ENCODE measurements at places on chromosomes 7 and 10.
A peak's percentile ranks its signal among the peaks of the same experiment; 100 is the strongest.

DNA sequence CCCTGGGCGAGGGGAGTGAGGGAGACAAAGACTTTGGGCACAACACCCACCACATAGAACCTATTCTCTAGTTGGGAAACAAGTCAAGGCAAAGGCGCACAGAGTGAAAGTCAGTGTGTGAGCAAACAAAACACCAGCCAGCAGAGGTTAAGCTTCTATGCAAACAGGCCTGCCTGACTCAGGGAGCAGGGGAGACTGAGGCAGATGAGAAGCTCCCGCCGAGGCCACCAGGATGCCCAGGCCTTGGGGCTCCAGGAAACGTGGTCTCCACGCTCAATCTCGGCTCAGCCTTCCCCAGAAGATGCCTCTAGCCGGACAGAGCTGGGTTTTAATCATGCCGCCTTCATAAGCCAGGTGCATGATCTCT is 74.1 kb upstream of the KCNMA1 start:
- no peak for DNase-seq

DNA sequence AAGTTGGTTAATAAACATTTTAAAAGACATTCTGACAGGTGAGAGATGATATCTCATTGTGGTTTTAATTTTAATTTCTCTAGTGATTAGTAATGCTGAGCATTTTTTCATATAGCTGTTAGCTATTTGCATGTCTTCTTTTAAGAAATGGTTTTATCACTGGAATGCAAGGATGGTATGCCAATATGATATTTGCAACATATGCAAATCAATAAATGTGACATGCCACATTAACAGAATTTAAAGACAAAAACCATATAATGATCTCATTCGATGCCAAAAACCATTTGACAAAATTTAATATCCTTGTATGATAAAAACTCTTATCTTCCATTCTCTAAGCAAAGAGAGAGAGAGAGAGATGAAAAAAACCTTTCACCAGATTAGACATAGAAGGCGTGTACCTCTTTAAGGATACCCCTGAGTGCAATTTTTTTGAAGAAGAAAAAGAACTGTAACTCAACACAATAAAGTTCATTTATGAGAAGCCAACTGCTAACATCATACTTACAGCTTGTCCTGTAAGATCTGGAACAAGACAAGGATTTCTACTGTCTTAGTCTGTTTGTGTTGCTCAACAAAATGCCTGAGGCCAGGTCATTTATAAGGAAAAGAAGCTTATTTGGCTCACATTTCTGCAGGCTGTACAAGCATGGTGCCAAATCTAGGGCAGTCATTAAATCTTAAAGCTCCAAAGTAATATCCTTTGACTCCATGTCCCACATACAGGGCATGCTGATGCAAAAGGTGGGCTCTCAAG is 39.7 kb upstream of the ZMYND11 start:
- no peak for DNase-seq

- DNase-seq = no peak
Observed at GRCh38 chr7:69738396-69738951, 140.2 kb downstream of the AUTS2 start.

- no peak for DNase-seq
Observed at GRCh38 chr10:91803386-91804125, 5.3 kb downstream of the TNKS2 start.

- no peak for DNase-seq
Observed at GRCh38 chr7:82469207-82469606, 25.6 kb upstream of the CACNA2D1 start.

GRCh38 chr7:114949231-114949630 is 27.3 kb downstream of the MDFIC start:
- DNase-seq = no peak

DNA sequence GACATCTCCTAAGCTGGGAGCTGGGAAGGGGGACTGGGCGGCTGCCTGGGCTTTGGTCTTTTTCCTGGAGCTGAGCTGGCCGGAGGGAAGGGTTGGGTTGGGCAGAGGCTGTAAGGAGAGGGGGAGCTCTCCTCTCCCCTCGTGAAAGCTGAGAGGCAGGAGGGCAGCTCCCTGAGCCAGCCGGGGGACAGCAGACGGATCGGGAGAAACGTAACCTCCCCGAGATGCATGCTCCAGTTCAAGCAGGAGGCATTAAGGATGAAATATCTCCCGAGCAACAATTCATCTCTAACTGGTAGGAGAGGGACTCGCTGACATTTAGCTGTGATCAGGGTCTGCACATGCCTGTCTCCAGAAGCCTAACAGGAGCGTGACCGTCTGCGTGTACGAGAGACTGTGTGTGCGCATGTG is 19.9 kb upstream of the LBX1 start:
- DNase-seq = no peak

DNA sequence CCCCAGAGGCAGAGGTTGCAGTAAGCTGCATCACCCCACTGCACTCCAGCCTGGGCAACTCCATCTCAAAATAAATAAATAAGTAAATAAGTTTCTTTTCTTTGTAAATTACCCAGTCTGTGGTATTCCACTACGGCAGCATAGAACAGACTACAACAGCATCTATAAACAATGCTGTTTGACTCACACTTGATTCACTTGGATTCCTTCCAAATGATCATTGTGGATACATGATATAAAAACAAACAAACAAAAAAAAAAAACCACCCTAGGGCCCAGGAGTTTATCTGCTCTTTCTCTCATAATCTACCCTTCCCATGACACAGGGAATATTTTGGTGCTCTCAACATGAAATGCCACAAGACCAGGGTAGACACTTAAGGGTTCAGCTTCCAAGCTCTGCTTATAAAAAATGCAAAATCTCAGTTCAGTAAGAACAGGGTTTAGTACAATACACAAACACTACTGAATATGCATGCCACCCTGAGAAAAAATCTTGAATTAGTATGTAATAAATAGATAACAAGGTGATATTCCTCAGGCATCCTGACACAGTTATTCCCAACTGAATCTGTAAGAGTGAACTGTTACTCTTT is 200.9 kb downstream of the FAM107B start:
- DNase-seq = no peak

DNA sequence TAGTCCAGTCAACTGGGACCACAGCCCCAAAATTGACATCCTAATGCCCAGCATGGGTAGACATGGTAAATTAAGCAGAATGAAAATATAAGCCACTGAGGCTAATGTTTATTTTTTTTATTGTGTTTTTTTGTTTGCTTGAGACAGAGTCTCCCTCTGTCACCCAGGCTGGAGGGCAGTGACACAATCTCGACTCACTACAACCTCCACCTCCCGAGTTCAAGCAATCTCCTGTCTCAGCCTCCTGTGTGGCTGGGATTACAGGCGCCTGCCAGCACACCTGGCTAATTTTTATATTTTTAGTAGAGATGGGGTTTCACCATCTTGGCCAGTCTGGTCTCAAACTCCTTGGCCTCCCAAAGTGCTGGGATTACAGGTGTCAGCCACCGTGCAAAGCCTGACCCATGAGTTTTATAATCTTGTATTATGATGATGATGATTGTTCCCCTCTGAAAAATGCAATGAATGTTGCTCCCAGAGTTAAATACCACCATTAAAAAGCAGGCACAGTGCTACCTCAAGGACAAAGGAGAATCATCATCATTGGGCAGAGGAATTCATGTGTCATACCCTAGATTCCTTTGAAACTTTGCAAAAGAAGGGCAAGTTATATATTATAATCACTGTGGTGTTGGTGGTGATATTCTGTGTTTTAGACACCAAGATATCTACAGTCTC is 228.0 kb downstream of the PARD3 start:
- no peak for DNase-seq

DNA sequence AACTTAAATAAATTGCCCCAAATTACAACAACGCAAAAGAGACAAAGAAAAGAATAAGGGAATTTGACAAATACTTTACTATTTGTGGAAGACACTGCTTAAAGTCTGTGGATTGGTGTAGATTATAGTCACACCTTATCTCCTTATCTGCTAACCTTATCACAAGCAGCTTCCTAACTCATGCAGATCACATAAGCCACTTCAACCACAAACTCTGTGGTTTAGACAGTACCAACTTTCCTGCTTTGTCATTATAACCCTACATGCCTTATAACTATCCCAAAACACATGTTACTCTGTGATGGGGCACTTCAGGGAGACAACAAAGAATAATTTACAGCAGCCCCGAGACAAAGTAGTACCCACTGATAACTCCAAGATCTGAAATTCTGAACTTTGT is 41.5 kb upstream of the PPP3CB start:
- no peak for DNase-seq

- DNase-seq = no peak
Observed at GRCh38 chr10:24418532-24418931, 209.6 kb downstream of the KIAA1217 start.

- DNase-seq = no peak
Observed at GRCh38 chr10:30977385-30977784, 54.3 kb downstream of the ZNF438 start.

- peak; percentile 37 for DNase-seq
Observed at GRCh38 chr10:13448216-13448615, 80.6 kb downstream of the BEND7 start.

GRCh38 chr7:33556472-33556871 is 348.9 kb upstream of the BMPER start:
- DNase-seq = no peak

- DNase-seq = no peak
Observed at GRCh38 chr7:127525866-127526480, 59.4 kb downstream of the GCC1 start.

GRCh38 chr7:150323682-150324372 is 482 bp upstream of the ACTR3C start:
- DNase-seq = no peak

DNA sequence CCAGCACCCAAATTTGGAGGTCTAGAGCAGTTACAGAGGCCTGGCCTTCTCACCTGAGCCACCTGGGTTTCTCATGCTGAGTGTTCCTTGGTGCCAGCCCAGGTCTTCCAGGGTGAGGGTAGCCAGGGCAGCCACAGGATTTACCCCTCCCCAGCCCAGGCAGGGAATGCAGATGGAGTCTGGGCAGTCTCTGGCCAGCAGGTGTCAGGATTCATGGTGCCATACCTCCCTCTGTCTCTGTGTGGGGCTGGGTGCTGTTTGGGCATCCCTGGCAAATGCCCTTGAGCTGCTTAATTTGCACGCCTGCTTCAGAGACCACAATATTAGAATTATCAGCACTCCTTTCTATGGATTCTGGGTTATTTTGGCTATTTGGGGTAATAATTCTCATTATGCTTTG is 246.7 kb downstream of the GFRA1 start:
- no peak for DNase-seq

GRCh38 chr10:117249493-117250093 is 8.7 kb downstream of the SLC18A2 start:
- DNase-seq = no peak

- DNase-seq = no peak
Observed at GRCh38 chr10:71774916-71775702, 1.8 kb upstream of the VSIR start.

GRCh38 chr10:5757766-5758517 is 55.3 kb downstream of the GDI2 start:
- DNase-seq = no peak

GRCh38 chr10:72567889-72568640 is 57.8 kb downstream of the MICU1 start:
- no peak for DNase-seq

GRCh38 chr10:107164992-107165391 is 486 bp upstream of the SORCS1 start:
- DNase-seq = no peak

GRCh38 chr7:48168159-48168558 is 3.1 kb upstream of the ABCA13 start:
- peak; percentile 75 for DNase-seq

GRCh38 chr7:149706398-149706797 is 67.0 kb downstream of the ZNF467 start:
- DNase-seq = no peak

DNA sequence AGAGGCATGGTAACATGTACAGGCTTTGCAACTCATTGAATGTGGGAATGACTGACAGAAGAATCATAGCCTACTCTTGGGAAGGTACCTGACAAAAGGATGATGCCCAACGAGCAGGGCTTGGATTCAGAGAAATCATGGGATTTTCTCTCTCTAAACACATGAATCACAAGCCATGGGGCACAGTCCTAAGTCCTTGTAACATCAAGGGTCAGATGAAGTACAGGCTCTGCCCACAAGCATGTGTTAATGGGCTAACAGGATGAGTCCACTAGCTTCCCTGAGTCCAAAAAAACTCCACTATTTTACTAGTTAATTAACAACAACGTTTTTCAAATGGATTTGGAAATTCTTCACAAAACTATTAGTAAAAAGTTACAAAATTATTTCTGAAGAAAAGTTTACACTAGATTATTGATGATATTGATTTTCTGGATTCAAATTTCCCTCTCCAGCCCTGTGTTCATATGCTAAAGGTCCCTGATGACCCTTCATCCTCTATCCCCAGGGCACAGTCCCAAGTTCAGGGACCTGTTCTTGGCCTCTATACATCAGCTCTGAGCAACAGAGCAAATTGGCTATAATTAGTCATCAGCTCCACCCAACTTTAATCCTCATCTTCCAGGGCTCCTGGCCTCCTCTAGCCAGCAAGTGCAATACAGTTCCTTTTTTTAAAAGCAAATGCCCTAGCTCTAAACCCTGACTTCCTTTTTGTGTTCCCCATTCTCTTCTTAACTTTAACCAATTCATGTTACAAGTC is 99.8 kb downstream of the GSAP start:
- DNase-seq = no peak

- DNase-seq = no peak
Observed at GRCh38 chr10:84331091-84331490, 2.7 kb downstream of the CCSER2 start.

- DNase-seq = peak; percentile 38
Observed at GRCh38 chr7:151793531-151793951, 83.4 kb downstream of the PRKAG2 start.

- DNase-seq = no peak
Observed at GRCh38 chr7:39417642-39418041, 148.6 kb upstream of the YAE1 start.

DNA sequence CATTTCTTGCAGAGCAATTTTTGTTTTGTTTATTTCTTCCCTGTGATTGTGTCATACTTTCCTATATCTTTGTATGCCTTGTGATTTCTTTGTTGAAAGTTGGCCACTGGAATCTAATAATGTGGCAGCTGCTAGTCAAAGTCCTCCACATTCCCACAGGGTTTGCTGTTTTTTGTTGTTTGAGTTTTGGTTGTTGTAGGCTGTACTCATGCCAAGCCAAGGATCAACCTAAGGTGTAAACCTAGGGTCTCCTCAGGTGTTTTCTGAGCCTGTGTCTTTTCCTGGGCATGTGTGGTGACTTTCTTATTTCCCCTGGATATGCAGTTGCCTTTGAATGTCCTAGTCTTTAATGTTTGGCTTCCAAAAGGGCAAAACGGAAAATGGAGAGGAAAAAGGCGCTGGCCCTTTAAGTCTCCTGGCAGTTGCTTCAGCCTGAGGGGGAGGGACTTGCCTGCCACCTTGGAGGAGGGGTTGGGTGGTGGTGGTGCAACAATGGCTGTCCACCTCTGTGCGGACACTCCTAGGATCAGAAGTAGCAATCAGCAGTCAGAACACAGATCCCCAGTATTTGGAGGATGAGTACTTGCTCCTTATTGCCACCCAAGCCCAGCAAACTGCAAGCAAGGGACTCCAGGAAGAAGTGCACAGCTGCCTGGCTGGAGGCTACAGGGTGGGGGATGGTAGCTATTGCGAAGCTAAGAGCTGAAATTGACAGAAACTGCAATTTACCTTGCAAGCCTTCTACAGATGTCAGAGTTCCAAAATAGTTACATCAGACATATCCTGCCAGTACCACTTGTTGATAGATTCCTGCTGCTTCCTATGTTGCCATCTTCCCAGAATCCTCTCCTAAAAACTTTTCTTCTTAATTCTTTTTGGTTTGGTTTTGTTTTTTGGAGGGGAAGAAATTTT is 5.6 kb upstream of the ZNF518A start:
- peak; percentile 42 for DNase-seq

- DNase-seq = no peak
Observed at GRCh38 chr10:17848646-17849045, 39.5 kb downstream of the MRC1 start.

- DNase-seq = no peak
Observed at GRCh38 chr10:12322583-12323131, 26.7 kb upstream of the CAMK1D start.

All from fibroblast of the aortic adventitia (primary cell).